ENCODE measurements at places on chromosomes 2 and 18.

- no peak for DNase-seq
These were observed 677.1 kb upstream of the DDX18 start for GRCh38 chr2:117137371-117137770.

DNA sequence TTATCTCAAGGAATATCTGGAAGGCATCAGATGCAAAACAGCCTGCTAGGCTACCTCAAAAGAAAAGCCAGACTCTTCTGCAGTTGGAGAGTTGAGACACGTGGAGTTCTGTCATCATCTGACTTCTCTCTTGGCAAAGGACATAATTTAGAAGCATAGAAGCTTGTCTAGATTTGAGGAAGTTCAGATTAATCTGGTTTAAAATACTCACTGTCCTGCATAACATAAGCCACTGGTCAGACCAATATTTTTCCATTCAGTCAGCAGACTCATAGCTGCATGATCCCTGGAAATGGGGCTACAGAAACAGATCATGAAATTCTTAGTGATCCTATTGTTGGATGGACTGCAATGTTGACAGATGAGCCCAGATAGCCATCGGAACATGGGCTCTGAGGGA, 349.0 kb downstream of the TXNL1 start:
- peak; percentile 90 for DNase-seq

DNA sequence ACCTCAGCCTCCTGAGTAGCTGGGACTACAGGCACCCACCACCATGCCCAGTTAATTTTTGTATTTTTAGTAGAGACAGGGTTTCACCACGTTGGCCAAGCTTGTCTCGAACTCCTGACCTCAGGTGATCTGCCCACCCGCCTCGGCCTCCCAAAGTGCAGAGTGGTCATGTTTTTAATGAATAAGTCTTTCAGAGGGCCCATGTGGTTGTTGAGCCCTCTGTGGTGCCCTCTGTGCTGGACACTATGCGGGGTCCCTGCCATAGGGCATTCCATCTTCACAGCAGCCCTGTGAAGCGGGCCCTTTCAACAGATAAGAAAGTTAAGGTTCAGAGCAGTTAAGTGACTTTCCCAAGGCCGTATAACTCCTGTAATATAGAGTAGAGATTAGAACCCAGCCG, 25.9 kb downstream of the MYO7B start:
- DNase-seq: no peak

GRCh38 chr18:52948868-52949444, 609.0 kb downstream of the DCC start:
- DNase-seq: no peak

DNA sequence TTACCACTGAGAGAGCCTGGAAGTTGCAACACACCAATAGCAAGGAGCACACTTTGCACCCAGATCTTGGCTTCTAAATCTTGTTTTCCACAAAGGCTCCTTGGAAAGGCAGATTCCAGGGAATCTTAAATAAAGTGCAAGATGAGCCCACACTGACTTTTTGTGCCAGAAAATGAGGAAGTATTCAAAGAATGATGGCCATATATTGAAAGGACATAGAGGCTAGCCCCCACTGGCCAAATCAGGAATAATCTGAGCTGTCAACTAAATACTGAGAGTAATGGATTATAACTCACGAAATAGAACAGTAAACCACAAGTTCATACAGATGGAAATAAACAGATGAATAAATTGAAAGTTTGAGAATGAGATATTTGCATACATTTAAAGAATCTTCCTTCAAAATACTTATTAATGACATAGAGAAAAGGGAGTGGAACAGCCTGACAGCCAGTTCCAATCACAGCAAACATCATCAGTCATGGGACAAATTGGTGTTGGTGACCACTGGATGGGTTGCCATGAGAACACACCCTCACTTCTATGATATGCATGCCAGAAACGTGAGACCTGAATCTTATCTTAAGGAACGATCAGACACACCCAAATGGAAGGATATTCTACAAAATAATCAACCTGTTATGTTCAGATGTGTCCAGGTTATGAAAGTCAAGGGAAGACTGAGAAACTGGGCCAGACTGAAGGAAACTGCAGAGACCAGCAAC, 12.2 kb upstream of the ACKR3 start:
- no peak for DNase-seq

DNA sequence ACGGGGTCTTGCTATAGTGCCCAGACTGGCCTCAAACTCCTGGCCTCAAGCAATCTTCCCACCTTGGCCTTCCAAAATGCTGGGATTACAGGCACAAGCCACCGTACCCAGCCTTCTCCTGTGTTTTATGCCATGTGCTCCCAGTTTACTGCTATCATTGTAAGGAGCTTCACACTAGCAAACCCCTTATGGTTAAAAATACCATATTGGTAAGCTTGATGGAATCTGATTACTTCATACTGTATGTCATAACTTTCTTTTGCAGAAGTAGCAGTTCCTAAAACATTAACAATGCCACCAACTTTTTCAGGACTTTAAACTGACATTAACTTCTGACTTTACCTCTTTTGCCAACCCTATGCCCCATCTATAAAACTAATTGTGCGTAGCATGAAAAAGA, 36.2 kb downstream of the HAT1 start:
- DNase-seq: peak; percentile 93

DNA sequence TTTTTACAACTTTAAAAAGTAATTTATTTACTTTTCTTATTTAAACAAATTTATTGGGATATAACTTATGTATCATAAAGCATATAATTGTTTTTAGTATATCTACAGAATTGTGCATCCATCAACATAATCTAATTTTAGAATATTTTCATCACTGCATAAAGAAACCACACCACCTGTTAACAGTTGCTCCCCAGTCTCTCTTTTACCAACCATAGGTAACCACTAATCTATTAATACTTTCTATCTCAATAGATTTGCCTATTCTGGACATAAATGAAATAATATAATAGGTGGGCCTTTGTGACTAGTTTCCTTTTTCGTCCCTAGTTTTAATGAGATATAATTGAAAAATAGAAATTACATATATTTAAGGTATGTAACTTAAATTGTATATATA, 90.6 kb downstream of the ADAM23 start:
- DNase-seq: no peak

DNA sequence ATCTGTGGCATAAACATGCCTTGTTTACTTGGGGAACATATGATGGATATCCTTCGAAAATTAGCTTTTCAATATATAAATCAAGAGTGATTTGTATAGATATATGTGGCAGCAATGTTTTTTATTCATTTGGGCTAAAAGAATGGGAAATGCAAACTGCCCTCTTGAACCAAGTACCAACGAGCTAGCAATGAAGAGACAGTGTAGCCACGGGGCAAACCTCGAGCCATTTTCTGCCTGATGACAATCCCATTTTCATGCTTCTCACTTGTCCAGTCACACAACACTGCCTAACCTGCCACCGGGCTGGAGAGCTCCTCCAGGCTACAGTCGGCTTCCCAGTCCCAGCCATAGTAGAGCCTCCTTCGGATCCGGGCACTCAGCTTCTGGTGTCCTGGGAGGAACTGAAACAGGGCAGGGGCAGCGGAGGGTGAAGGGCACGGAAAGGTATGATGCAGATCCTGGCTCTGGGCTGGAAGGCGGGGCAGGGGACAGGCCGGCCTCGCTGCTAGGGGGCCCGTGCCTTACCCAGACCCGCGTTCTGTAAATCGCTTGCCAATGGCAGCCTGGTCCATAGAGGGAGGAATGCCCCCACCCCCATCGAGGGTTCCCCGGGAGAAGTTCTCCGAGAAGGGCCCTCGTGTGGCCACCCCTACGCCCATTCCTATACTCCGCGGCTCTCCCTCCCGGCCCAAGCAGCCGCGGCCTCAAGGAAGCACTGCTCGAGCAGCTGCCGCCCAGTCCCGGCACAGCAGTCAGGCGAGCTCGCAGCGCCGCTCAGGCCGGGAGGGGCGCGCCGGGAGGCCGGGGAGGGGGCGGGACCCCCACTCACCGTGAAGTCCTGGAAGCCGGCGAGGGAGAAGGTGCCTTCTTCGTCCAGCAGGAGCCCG, 552 bp downstream of the CNPPD1 start:
- DNase-seq: peak; percentile 52

GRCh38 chr2:215357660-215358059, 45.8 kb downstream of the ATIC start:
- no peak for DNase-seq

DNA sequence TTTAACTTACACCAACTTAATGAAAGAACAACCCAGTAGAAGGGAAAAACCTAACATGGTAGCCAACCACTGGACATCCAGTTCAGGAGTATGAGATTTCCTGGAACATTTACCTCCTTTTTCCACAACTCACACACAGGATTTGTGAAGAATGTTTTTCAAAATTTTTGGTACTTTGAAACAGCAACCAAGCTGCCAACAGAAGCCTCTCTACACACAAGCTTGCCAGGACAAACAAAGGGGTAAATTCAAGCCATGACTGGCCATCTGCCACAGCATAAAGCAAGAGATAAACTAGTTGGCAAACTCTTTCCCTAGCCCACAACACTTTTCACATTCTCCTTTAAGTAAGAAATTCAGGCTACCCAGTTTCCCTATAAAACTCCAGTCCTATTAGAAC, 21.4 kb downstream of the MGAT4A start:
- DNase-seq: no peak

DNA sequence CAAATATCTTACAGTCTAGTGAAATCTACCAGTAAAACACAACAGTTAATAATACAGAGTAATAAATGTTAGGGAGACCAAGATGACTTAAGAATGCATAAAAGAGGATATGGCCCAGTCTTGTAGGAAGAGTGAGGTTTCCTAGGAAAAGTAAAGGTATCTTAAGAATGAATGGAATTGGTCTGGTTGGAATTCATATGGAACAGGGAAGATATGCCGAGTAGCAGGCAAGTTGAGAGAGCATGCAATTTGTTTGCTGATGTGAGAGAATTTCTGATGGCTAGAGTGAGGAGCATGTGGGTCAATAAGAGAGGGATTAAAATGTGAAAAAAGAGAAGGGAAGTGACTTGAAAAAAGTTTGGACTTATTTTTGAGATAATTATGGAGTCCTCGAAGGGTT, 512.9 kb upstream of the ZEB2 start:
- DNase-seq: no peak

DNA sequence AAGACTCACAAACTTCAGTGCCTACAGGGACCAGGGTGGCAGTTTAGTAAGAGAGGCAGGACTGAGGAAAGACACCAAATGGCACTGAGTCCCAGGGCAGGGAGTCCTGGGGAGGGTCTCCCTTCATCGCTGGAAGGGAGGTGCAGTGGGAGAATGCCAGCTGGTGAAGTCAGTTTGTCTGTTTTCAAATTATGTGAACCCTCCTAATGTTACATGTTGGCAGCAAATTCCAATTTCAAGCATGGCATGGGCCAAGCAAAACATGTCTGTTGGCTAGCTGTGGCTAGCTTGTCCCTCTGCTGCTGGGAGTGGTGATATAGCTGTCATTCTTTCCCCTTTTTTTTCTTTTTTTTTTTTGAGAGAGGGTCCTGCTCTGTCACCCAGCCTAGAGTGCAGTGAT, 55.9 kb upstream of the HAAO start:
- DNase-seq: no peak

DNA sequence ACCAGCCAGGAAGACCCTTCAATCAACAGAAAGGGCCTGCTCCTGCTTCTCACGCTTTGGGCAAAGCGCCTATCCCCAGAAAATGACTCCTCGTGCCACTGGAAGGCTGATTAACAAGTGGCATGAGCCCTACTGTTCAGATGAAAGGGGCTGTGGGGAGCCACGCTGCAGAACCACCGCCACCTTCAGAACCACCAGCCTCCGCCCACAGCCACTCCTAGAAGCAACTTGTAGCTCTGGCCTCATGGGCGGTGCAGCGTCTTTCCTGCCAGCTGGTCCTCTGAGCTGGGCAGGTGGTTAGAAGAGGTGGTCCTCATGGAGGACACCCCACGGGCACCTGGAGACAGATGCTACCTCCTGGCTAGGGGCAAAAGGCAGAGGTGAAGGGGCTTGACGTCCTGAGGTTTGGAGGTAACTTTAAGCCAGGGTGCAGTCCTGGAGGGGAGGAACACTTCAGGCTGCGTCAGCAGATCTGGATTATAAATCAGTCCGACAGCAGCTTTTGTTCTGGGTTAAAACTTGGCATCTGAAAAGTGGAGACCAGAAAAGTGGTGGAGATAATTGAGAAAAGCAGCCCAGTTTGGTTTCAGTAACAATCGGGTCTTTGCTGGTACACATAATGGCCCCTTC, 861 bp upstream of the SEMA4C start:
- no peak for DNase-seq

DNA sequence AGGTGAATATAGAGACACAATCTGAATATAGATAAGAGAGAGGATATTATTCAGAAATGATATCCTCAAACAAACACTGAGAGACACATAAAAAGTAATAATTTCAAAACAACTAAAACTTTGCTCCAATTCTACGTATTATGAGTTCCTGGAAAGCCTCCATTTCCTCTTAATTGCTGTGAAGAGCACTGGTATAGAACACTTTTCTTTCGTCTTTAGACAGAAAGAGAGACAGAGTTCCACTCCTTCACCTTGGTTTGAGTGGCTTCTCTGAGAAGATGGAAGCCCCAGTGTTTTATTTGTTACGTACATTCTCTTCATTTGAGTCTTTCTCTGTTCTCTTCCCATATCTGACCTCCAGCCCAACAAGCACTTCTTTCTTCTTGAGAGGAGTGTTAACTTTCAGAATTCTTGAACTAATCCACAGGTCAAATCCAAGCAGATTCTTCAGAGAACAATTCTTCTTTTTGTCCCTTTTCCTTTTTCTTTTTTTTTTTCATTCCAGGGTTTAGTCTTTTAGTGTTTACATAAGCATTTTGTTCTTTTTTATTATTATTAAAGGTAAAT, 6.4 kb upstream of the PIK3C3 start:
- no peak for DNase-seq

DNA sequence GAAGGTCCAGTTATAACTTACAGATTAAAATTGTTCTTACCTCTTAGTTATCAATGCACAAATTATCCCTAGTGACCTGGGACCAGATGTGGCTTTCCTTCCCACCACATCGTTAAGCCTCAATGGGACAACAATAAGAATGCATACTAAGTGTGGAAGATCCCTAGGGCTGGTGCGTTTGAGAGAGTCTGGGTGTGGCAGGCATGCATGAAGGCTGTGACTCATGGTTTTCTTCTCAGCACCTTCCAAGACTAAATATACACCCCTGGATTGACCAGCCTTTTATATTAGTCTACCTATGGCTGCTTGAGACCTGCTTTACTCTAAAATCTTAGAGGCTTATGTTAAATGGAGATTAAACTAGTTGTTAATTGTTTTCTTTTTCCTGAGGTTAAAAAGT, 261.7 kb upstream of the SLC14A2 start:
- no peak for DNase-seq

GRCh38 chr2:29841386-29842004, 79.9 kb downstream of the ALK start:
- peak; percentile 2 for DNase-seq

Data from MV-4-11 (cell line).